NCI-H146 (cell line): ENCODE measurements at places on chromosomes 3 and 15.
A peak's percentile ranks its signal among the peaks of the same experiment; 100 is the strongest.

GRCh38 chr3:73603762-73604171 is 21.0 kb downstream of the PDZRN3 start:
- DNase-seq = no peak

GRCh38 chr3:69130689-69131088 is 8.3 kb upstream of the LMOD3 start:
- no peak for DNase-seq

- no peak for DNase-seq
These were observed 808 bp downstream of the BCL6 start for GRCh38 chr3:187744169-187745151.

DNA sequence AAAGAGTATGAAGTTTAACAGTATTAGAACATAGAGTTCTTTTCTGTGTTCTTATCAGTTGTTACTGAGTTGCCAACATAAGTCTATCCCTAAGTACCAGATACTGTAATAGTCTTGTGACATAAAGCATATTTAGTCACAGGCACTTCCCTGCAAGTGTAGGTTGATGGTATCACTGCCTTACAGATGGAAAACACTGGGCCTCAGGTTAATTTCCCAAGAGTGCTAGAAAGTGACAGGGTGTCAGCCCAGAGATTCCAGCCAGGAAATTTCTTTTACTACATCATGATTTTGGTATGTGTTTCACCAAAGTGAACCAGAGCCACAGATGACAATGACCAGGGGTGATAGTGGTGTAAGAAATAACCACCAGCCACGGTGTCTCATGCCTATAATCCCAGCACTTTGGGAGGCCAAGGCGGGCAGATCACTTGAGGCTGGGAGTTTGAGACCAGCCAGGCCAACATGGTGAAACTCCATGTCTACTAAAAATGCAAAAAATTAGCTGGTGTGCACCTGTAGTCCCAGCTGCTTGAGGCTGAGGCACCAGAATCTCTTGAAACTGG is 3.2 kb downstream of the EIF1B start:
- no peak for DNase-seq

DNA sequence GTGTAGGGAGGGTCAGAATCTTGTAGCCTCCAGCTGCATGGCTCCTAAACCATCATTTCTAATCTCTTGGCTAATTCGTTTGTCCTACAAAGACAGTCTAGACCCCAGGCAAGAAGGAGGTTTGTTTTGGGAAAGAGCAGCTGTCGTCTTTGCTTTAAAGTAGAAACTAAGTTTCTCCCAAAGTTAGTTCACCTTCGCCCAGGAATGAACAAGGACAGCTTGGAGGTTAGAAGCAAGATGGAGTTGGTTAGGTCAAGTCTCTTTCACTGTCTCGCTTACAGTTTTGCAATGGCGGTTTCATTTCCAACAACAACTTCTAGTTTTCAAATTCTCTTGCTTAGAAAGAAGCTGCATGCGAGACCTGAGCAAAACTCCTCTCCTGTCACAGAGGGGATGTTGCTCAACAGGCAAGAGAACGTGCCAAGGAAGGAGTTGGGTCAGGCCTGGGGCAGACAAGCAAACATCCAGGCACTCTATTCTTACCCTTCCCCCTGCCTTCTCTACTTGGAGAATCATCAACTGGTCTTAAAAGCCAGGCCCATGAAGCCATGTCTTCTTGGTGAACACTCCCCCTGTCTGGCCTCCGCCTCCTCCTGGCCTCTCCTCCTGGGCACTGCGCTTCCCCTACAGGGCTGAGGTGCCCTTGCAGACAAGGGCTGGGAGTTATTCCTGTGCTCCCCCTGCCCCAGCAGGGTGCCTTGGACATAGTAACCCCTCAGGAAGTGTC is 57.6 kb downstream of the TMEM44 start:
- no peak for DNase-seq

DNA sequence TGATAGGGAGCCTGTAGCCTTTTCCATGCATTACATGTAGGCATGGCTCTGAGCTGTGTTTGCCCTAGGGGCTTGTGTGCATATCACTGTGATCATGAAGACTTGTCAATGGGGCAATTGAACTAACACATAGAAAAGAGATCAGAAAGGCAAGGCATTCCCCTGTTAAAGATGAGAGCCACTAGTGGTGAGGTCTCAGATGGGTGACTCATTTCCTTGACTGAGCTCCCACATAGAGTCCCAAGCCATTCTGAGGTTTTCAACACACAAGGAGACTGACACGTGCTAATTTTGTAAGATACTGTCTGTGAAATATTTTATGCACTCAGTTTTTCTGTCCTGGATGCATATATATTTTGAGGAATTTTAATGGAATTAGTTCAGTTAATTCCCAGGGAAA is 53.8 kb downstream of the SAMMSON start:
- DNase-seq = no peak

DNA sequence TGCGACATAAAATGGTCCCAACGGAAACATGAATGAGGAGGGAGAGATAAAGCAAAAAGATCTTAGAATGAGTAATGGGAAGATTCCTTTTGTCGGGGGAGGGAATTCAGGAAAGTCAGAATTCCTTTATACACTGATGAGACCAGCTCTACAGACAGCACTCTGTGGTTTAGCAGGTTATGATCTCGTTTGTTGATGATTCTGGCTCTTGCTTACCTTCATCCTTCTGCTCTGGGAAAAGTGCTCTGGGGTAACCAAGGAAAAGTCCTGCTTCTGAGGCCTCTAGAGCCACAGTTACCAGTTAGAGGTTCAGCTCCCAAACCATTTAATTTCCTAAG is 150.7 kb upstream of the NR2E3 start:
- DNase-seq = no peak

GRCh38 chr15:56891852-56892440 is 26.5 kb upstream of the TCF12 start:
- no peak for DNase-seq

DNA sequence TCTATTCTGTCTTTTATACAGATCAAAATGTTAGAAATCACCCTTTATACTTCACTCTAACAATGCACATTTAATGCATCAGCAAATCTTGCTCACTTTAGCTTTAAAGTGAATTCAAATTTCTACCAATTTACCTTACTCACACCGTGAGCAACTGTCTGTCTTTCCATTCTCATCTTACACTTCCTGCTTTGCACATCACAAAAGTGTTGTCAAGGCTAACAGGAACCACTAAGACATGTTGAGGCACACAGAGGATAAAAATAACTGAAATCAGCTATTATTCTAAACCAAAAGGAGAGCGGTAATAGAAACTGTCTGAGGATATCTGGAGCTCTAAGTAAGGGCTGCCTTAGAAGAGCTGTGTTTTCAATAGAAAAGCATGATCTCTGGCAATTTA is 519.9 kb downstream of the ZBBX start:
- DNase-seq = no peak

- no peak for DNase-seq
These were observed 936.1 kb upstream of the NR2F2 start for GRCh38 chr15:95394186-95395067.

DNA sequence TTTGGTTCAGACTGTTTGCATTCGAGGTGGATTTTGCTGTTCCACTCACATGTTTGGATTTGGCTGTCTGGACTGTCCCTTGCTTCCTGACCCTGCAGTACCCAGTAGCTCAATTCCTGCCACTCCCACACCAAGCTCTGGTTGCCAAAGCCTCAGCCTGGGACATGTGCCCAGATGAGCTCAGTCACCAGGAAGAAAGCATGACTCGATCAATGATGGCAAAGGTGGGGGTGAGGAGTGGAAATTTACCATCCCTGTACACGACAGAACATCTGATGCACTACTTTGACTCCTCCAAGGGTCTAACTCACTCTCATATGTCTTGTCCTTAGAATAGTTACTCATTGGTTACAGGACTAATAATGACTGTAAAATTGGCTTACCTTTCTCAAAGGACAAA is 45.2 kb downstream of the ZNF385D start:
- no peak for DNase-seq

DNA sequence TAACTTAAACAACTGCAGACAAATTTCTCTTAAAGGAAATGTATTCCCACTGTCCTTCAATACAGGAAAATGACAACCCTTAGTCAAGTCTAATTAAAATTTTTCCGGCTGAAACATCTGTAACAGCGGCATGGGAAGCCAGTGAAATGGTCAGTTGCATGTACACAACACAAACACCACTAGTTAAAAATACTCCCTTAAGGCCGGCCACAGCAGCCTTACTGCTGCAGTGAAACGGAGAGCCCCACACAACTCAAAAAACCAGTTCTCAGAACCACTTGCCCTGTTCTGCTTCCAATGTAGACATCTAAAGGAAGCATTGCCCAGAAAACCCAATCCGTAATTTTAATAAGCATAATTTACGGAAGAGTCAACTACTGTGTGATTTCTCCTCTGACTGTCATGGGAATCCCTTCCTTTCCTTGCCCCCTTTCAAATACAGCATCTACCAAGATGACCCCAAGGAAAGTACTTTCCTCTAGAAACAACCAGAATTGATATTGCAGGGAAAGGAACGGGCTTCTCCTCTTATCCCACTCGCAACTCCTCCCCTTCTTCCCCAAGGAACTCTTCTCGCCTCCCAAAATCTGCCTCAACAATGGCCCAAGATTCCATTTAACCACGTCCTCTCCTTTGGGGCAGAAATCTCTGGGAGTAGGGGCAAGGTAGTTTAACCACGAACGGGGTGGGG is 1.6 kb downstream of the FBN1 start:
- no peak for DNase-seq

- peak; percentile 2 for DNase-seq
These were observed 104.4 kb upstream of the RBMS3 start for GRCh38 chr3:29176501-29176900.

DNA sequence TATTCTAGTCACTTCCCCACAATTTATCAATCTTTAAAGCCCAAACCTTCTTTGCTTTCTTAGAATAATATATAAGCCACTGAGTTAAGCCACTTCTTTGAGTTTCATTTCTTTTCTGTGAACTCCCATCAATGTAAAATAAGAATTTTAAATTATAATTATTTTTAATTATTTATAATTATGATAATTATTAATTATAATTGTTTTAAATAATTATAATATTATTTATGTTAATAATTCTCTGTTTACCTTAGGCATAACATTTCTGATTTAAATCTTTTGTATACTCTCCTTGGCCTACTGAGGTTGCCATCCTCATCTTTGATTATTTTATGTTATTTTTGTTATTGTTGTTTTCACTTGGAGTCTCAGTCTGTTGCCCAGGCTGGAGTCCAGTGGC is 644.2 kb downstream of the ROBO2 start:
- DNase-seq = no peak

DNA sequence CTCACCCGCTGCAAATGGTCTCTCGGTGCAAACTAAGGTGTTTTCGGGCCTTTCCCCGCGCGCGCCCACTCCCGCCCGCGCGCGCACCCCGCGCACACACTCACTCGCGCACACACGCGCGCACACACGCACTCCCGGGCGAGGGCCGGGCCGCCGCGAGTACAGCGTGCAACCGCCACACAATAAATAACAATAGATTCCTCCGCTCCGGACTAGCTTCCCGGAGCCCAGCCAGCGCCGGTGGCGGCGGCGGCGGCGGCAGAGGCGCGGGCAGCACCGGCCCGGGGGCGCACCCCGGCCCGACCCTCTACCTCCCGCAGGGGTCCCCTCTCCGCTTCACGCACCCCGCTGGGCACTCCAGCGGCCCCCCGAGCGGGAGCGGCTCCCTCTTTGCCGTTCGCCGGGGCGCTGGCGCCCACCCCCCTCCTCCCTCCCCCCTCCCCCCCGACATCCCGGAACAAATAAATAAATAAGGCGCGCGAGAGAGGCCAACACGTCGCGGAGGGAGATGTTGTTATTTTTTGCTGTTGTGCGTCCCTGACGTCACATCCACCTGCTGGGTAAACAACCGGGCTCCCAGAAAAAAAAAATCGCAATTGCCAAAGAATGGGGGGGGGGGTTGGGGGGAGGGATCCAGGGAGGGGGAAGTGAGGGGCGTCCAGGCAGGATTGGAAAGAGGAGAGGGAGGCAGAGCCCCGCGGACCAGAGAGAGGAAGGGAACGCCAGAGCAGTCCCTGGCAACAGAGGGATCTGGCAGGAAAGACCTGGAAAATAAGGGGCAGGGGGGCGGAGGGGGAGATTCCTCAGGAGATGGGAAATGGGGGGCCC is at the start of gene FOXP1:
TSS of gene FOXP1 (minus strand) at position 163 of the 828 bp plus-strand sequence. CDS start 385,347 bp downstream, outside the sequence.
- DNase-seq = peak; percentile 67

DNA sequence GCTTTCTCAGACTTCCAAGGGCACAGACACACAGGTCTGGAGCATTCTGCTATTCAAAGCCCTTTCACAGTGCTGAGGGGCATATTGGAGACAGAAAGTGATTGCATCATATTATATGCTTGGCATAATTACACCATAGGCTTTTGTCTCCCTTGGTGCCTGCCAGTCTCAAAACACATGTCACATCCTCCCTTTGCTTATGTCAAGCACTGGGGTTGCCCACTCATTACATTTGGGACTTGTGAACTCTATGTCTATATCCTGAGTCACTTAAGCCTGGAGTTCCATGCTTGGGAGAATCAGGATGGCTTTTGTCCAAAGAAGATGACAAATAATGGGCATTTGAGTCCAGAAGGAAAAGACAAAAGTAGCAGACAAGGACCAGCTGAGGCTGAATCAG is 12.3 kb upstream of the PDZRN3 start:
- DNase-seq = peak; percentile 2

DNA sequence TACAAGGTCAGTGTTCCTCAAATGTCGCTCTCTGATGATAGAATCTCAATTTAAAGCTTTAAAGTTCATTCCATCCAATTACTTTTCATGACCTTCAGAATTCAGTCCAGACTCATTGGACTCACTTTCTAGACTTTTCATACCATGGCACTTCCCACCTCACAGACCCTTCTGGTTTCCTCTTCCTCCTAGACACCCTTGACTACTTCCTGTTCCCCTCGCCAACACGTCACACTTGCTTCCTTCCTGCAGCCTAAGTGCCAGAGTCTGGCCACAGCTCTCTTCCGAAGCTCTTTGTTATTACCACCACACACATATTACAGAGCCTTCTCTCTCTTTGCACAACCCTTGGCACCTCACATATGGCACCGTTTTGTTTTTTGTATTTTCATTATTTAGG is 59.1 kb upstream of the UMPS start:
- DNase-seq = no peak

DNA sequence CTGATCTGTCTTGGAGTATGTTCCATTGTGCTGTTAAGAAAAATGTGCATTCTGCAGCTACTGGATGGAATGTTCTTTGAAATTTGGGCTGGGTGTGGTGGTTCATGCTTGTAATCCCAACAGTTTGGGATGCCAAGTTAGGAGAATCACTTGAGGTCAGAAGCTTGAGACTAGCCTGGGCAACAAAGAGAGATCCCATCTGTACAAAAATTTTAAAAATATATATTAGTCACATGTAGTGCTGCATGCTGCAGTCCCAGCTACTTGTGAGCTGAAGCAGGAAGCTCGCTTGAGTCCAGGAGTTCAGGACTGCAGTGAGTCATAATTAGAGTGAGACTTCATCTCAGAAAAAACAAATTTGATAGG is 62.8 kb upstream of the PLSCR4 start:
- no peak for DNase-seq

GRCh38 chr15:40333922-40334492 is 6.7 kb downstream of the CCDC9B start:
- DNase-seq = no peak
